ENCODE measurements at places on chromosomes 11 and 22. TPM values are rescaled to one million over a fixed set of nuclear protein-coding genes. Genes with fewer than 3 reads are reported as not detected.

DNA sequence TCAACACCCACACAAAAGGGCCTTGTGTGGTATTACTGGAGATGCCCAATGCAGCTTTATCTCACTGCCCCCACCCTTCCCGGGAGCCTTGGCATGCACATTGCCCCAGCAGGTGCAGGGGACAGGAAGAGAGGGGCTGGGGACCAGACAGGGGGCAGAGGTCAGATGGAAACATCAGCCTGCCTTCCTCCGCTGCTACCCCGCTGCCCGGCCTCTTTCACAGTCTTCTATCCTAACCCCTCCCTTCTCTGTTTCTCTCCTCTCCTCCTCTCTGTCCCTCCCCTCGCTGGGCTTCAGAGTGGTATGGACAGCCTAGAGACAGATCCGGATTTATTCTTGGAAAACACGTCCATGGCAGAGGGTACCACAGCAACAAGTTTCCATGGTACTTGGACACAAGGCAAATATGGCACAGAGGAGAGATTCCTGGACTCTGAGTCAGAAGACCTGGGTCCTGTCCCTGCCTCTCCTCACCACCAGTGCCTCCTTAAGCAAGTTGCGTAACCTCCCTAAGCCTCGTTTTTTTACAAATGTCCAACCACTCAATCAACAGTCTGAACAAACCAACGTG lies 8.3 kb upstream of the IGSF9B start:
- DNase-seq = no peak

DNA sequence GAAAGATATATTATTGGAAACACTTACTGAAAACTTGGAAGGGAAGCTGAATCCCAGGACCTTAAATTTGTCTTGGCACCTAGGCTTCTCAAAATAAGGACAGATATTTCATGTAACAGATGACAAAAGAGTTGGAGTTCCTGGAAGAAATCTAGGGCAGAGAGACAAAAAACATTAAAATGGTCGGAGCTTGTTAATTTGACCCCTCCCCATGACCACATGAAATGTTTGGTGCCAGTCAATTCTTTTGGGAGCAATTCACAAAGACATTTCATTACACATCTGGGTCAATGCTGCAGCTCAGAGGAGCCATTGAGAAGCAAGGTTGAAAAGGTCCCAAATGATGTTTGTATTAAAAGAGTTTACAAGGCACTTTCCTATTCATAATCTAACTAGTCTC lies 162.0 kb upstream of the GUCY1A2 start:
- DNase-seq = no peak

- DNase-seq = no peak
Observed at GRCh38 chr11:64192434-64192833, 6.5 kb downstream of the STIP1 start.

DNA sequence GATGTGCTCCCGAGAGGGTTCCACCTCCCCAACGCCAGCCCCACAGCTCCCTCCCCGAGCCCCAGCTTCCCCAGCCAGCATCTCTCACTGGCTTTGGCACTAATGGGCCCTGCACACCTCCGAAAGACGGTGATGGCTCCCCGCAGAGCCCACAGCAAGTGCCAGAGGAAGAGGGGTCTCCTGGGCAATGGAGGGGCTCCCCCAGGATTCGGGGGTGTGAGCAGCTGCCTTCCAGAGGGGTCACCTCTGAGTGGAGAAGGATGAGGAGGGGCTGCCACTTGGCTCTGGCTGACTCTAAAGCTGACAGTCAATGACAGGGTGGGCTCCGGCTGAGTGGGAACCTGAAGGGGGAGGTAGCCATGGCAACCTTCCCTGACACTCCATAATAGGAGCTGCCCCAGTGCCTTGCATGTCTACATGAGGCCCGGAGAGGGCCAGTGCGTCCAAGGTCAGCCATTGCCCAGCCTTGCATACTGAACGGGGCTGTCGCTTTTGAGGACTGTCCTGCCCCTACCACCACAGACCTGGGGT lies 98.6 kb upstream of the SYT13 start:
- no peak for DNase-seq

P2RY2 gene
- 0.20 TPM for total RNA-seq

GRCh38 chr11:35206616-35207015 lies 67.6 kb downstream of the CD44 start:
- DNase-seq = no peak

DNA sequence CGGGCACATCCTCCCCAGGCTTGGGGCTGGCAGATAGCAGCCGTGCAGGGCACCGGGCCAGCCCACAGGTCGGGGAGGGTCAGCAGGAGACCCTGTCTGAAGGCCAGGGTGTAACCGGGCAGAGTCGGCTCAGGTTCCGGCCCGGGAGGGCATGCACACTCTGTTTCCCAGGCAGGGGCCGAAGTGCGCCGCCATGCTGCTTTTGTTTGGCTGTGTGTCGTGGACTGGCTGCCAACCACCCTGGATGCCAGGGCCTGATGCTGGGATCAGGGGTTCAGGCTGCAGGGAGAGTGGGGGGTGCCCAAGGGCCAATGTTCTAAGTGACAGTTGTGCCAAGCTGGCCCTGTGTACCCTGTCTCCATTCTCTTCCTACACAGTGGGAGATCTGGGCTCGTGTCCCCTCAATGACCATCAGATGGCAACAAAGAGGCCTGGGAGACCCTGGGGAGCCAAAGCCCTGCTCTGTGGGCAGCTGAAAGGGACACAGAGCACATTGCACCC lies 120.9 kb upstream of the B3GAT1 start:
- no peak for DNase-seq

All from natural killer cell treated with Interleukin-12 subunit alpha and Interleukin-12 subunit beta and Interleukin-15 and Interleukin-18, amount 100 ng/mL, for 72 hours (primary cell).